ENCODE measurements at places on chromosomes 2 and 18. TPM values are rescaled to one million over a fixed set of nuclear protein-coding genes. Genes with fewer than 3 reads are reported as not detected.

GRCh38 chr2:140876015-140876414 lies 1254.8 kb downstream of the LRP1B start:
- DNase-seq = no peak

DNA sequence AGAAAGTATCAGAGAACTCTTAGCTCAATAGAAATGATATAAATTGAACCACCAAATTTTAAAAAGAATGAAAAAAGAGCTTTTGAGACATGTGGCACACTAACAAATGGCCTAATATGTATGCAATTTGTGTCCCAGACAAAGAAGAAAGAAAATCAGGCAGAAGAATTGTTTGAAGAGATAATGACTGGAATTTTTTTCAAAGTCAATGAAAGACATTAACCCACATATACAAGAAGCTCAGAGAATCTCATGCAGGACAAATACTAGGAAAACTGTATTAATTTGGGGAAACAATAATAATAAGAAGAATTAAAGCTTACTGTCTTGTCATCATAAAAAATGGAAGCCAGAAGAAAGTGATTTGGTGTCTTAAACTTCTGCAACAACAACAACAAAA lies 304.1 kb upstream of the RND3 start:
- DNase-seq = no peak

GRCh38 chr2:70832386-70832785 lies 3.2 kb downstream of the CD207 start:
- DNase-seq = no peak

GRCh38 chr2:121019071-121019470 lies 265.9 kb downstream of the TFCP2L1 start:
- DNase-seq = no peak

- DNase-seq = no peak
These were observed 26.1 kb upstream of the TMX3 start for GRCh38 chr18:68740966-68741365.

DNA sequence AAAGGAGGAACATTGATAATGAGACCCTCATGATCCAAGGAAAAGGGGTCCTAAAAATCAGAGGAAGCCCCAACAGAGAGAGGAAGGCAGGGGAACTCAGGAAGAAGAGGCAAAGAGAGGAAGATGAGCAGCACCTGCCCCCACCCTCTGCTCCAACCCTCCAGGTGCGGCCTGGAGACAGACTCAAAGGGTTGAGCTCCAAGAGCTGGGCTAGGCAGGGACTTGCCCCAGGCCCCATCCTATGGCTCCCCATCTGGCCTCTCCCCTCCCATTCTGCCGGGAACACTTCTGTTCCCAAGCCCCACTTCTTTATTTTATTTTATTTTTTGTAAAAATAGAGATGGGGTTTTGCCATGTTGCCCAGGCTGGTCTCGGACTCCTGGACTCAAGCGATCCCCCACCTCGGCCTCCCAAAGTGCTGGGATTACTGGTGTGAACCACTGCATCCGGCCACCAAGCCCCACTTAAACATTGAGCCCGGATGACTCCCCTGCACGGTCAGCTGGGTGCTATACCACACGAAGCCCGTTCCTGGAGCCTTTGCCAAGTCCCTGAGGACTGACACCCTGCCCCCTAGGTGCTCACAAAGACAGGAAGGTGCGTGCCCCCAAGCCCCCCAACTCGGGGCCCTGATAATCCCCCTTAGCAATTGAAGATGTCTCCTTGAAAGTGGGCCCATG lies 3.8 kb upstream of the GPR55 start:
- no peak for DNase-seq

The DSC2 gene
- total RNA-seq = 12.6 TPM

The UGT1A8 gene
- 26.4 TPM for total RNA-seq

The FIGN gene
- total RNA-seq = 5.9 TPM

The BMP10 gene
- not detected for total RNA-seq

The SERPINB2 gene
- total RNA-seq = not detected

The G6PC2 gene
- not detected for total RNA-seq

The CYP27C1 gene
- 0.26 TPM for total RNA-seq

The EMILIN2 gene
- 15.4 TPM for total RNA-seq
